T-helper 9 cell (primary cell): ENCODE measurements at places on chromosomes 5 and 9.

- no peak for DNase-seq
Observed at GRCh38 chr5:68555907-68556681, 340.5 kb downstream of the PIK3R1 start.

- DNase-seq, result no peak
Observed at GRCh38 chr9:83544002-83544698, 5.9 kb upstream of the FRMD3 start.

GRCh38 chr9:134782921-134783698, 97.5 kb upstream of the FCN2 start:
- DNase-seq, result no peak

- DNase-seq, result no peak
Observed at GRCh38 chr5:154430961-154431630, 14.7 kb upstream of the SAP30L start.
